DMS153 (cell line): ENCODE measurements at places on chromosomes 3 and 15.

DNA sequence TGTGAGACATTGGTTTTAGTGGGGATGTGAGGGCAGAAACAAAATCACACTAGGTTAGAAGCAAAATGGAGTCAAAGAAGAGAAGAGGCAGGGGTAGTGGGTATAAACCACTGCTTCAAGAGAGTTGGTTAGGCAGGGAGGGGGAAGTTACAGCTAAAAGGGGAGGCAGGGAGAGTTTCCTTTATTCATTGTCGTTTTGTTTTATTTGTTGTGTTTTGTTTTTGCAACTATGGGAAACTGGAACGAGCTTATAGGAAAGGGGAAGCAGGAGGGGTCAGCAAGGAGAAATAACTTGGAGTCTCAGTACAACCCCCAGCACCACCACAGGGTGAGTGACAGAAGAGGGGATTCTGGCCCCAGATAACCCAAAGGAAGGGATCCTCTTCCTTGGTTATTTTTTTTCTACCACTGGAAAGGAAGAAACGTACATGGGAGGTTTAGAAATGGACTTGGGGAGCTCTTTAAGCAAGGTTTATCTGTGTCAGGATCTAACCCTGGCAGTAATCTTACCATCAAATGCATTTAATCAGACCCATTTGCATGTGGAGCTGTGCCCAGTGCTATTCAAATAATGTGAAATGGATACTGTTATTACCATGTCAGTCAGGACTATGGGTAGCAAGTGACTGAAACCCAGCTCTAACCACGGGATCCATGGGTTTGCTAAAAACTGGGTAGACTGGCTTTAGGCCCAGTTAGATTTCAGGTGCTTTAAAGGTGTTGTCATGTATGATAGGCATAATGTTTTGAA is 68.7 kb downstream of the CCNL1 start:
- DNase-seq: no peak

- peak; percentile 43 for DNase-seq
These were observed 355.5 kb upstream of the ROPN1 start for GRCh38 chr3:124347418-124347817.

- DNase-seq: no peak
These were observed 119.0 kb downstream of the TBC1D5 start for GRCh38 chr3:17623464-17623863.

- peak; percentile 70 for DNase-seq
These were observed 35.7 kb upstream of the ACTL6A start for GRCh38 chr3:179526989-179527391.

- DNase-seq: no peak
These were observed 552.4 kb upstream of the CCDC54 start for GRCh38 chr3:106824856-106825255.

DNA sequence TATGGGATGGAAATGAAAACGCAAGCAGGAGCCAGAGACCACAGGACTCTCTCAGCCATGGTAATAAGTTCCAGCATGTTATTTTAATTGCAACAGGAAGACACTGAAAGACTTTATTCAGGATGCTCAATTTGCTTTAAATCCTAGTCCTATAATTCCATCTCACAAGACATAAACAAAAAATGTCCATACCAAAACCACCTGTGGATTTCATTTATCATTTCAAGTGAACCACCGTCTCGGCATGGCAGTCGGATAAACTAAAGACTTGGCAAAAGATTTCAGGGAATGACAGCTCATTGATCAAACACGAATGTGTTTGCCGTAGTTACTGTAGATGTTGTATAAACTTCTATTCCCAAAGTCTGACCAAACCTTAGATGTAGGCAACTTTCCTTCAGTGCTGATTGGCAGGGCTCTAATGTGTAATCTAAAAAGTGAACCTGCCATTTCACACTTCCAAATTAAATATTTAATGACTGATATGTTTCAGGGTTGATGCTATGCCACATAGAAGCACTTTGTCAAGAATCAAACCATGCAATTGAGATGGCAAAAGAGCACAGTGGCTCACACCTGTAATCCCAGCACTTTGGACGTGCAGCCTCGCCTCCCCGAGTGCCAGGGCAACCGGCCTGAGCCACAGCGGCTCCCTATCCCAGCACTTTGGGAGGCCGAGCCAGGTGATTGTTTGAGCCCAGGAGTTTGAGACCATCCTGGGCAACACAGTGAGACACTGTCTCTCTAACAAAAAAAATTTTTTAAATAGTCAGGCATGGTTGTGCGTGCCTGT is 331.7 kb downstream of the MAGI1 start:
- DNase-seq: no peak

- no peak for DNase-seq
These were observed 428.9 kb downstream of the NLGN1 start for GRCh38 chr3:173826416-173826815.

GRCh38 chr3:182821221-182821981 is 28.1 kb downstream of the ATP11B start:
- no peak for DNase-seq

DNA sequence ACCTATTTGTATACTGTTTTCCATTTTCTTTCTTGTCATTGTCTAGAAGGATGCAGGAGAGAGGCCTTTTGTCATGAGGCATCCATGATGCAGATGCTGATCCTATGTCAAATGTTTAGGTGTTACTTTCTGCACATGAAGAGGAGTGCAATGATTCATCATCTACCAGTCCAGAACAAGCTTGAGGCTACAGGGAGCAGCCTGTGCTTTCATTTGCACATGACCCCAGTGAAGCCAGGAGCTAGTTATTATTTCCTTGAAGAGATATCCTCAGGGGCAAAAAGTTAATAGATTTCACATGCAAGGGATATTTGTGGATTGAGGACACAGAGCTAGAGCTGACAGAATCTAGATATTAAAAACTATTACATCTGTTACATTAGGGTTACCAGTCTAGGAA is 204.4 kb upstream of the TGFBR2 start:
- no peak for DNase-seq

GRCh38 chr3:150447631-150448465 is 39.8 kb downstream of the TSC22D2 start:
- DNase-seq: no peak

DNA sequence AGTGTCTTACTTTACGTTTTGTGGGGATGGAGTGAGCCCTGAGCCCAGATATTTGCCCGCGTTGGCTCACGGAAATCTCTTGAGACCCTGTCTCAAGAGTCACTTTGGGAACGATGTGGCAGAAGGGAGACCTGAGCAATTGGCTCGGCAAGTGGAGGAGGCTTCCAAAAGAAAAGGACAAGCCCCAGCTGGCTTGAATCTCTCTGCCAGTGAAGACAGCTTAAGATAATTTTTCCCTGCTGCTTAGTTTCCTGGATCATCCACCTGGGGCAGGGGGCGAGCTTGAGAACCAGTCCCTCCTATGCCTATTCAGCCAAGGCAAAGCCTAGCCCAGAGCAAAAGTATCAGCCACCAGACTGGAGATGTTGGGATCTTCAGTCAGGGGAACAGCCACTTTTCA is 708 bp downstream of the SEC22A start:
- DNase-seq: no peak

GRCh38 chr15:78037328-78037727 is 40.2 kb downstream of the TBC1D2B start:
- no peak for DNase-seq

- no peak for DNase-seq
These were observed 196.4 kb downstream of the GBE1 start for GRCh38 chr3:81565041-81565440.

DNA sequence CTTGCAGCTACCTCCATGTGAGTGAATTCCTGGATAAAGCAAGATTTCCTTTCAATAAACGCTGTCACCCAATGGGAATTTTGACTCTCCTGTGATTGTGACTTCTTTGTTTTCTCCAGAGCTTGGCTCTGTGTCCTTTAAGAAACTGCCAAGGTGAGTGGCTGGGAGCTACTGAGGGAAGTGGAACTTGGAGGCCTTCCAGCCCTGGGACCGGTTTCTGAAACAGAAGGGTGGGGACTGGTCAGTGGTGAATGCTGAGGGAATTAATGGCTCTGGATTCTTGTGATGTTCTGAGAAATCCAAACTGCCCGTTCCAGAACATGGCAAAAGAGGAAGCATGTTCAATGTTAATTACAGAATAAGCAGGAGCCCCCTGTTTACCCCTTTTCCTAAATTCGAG is 41.1 kb upstream of the MYZAP start:
- DNase-seq: no peak

DNA sequence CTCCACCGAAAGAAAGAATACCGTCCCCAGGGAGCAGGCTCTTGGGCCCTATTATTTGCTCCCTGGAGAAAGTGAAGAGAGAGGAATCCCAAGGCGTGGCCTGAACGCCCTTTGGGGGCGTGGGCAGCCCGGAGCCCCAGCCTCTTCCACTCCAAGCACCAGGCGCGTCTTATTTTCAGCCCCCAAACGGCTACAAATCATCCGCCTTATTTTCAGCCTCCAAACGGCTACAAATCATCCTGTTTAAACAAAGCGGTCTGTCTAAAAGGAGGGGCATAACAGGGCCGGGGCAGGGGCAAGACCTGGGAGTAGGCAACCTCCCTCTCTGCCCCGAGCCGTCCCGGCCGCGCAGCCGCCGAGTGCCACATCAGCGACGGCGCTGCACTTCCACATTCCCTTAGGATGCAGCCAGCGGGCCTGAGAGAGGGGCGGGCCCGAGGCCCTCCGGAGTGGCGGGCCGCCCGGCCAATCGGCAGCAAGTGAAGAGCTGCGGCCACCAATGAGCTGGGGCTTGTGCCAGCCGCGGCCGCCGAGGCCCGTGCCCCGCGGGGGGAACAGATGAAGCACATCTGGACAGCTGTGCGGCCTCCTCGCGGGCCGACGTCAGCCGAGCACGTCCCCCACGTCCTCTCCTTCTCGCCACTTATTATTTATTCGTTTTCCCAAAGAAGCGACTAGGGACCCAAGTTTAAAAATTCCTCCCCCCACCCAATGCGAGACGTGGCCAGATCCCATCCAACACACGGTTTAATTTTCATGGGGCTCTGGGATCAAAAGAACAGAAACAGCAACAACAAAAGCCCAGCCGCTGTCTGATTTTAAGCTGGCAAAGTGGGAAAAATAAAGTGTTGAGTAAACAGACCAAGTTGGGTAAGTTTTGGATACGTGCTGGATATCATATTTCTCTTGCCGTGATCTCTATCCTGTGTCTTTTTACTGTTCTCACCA is at the start of gene TMEM45A:
TSS of gene TMEM45A (plus strand) at position 561 of the 948 bp plus-strand sequence. CDS start 62,593 bp downstream, outside the sequence.
- DNase-seq: peak; percentile 87

- DNase-seq: no peak
These were observed 169.1 kb downstream of the NSMCE3 start for GRCh38 chr15:29100486-29101000.

DNA sequence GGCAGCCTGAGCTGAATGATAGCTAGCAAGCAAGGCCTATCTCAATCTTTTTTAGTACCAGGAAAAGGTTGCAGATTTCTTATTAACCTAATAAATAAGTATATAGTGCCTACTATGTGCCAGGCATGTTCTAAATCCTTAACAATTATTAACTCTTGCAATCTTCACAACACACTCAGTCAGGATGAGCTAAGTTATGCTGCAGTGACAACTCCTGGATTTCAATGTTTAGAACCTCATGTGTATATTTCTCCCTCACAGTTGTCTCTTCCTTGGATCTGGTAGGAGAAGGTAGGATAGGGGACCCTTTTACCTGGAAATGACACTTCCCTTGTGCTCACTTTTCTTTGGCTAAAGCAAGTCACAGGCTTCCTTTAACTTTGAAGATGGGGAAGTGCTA is 39.3 kb upstream of the MAGI1 start:
- no peak for DNase-seq

DNA sequence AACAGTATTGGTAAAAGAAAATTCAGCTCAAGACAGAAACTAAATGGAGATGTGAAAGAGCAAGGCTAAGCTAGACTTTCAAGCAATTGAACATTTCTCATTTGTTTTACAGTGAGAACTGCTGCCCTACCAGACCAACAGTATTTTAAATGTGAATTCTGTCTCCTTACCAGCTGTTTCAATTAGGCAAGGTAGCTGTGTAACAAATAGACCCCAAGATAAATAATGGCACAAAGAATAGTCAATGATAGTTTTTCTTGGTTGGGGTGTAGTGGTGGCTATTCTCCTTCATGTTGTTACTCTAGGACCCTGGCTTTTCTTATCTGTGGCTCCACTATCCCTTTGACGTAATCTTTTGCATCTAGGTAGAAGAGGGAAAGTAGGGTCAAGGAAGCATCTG is 30.4 kb upstream of the THRB start:
- DNase-seq: no peak

DNA sequence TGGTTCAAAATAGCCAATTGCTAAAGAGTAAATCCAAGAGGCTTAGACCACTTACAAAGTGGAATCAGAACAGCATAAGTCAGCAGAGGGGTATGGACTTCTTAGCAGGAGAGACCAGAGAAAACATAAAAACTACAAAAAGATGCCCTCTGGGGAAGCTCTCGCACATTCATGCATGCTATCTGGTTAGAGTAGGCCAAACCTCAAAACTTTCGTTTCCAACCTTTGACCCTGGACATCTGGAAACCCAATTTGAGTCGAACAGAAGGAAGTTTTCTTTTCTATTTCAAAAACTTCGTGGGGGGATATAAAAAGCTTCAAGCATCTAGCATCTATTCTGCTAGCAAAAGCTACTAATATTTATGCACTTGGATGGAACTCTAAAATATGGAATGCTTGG is 523.9 kb upstream of the AGTR1 start:
- DNase-seq: no peak

- no peak for DNase-seq
These were observed 63.0 kb downstream of the TMEM44 start for GRCh38 chr3:194570235-194570634.

- no peak for DNase-seq
These were observed 29.6 kb downstream of the CPOX start for GRCh38 chr3:98563661-98564281.

GRCh38 chr15:81363276-81363675 is 10.7 kb downstream of the TMC3 start:
- no peak for DNase-seq

DNA sequence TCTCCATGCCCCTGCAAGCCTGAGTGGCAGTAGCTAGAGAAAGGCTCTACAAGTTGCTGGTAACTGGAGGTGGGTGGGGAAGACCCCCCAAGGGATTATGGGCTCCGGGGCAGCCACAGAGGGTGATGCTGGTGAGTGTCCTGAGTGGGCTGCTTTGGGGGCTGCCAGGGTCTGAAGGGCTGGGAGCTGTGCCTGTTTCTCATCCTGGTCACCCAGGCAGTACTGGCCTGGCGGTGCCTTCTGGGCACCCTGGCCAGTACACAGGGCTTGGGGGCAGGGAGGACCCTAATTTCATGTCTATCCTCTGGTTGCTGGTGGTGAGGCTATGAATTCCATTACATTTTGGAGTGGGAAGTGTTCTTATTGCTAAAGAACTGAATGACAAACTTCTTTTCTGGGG is 46.1 kb upstream of the GATM start:
- no peak for DNase-seq

DNA sequence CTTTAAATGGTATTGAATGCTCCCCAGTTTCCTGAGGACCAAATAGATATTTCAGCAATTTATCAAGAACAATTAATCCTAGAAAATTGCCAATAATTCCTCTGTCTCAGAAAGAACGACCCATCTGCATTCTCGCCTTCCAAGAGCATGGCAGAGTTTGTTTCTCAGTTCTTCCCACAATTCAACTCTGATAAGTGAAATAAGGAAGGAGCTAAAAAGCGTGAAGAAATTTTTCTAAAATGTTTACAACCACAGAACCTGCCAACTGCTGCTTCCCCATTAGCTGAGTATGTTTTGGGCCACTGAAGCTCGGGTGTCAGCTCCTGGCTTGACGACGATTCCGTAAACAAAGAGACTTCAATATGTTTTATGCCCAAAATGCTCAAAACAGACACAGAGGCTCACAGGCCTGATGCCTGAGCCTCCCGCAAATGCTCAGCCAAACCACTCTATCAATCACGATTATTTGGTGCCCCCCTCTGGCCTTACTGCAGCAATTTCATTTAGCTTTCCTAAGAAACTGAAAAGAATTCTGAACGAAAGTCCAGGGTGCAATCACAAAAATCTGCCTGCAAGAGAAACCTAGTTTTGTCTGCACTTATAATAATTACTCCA is 259.2 kb upstream of the CCDC54 start:
- no peak for DNase-seq
